ENCODE measurements at places on chromosomes 11 and 22. TPM values are rescaled to one million over a fixed set of nuclear protein-coding genes. Genes with fewer than 3 reads are reported as not detected.

GRCh38 chr11:37973941-37974340 lies 1375.9 kb upstream of the RAG2 start:
- no peak overlapping the region for H3K4me3 ChIP-seq
- H3K4me1 ChIP-seq = no peaks in the 10 kb centered on the region
- no peaks in the 10 kb centered on the region for H3K27me3 ChIP-seq
- H3K36me3 ChIP-seq = no peaks in the 10 kb centered on the region
- H3K27ac ChIP-seq = no peak overlapping the region

DNA sequence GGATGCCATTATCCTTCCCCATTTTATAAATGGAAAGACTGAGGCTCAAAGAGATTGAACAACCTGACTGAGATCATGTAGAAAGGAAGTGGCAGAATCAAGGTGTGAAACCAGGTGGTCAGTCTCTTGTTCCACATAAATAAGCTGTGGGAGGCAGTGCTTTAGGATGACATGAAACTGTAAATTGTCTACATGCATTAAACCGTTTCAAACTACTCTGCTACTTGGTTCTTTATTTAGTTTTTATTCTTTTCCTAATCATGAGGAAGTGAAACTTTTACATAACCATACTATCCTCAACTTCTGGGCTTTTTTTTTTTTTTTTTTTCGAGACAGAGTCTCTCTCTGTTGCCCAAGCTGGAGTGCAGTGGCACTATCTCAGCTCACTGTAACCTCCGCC lies 34.9 kb downstream of the CADM1 start:
- DNase-seq = no peak
- no peaks in the 10 kb centered on the region for H3K4me1 ChIP-seq

Gene SELENOO
- 26.7 TPM for total RNA-seq

GRCh38 chr11:6745465-6746015 lies 26.2 kb downstream of the OR2AG2 start:
- H3K36me3 ChIP-seq = no peaks in the 10 kb centered on the region
- no peaks in the 10 kb centered on the region for H3K4me1 ChIP-seq
- DNase-seq = no peak
- no peaks in the 10 kb centered on the region for H3K27me3 ChIP-seq
- no peak overlapping the region for H3K4me3 ChIP-seq

Gene FGF4
- not detected for total RNA-seq

Gene ABCC8
- 1.8 TPM for total RNA-seq

DNA sequence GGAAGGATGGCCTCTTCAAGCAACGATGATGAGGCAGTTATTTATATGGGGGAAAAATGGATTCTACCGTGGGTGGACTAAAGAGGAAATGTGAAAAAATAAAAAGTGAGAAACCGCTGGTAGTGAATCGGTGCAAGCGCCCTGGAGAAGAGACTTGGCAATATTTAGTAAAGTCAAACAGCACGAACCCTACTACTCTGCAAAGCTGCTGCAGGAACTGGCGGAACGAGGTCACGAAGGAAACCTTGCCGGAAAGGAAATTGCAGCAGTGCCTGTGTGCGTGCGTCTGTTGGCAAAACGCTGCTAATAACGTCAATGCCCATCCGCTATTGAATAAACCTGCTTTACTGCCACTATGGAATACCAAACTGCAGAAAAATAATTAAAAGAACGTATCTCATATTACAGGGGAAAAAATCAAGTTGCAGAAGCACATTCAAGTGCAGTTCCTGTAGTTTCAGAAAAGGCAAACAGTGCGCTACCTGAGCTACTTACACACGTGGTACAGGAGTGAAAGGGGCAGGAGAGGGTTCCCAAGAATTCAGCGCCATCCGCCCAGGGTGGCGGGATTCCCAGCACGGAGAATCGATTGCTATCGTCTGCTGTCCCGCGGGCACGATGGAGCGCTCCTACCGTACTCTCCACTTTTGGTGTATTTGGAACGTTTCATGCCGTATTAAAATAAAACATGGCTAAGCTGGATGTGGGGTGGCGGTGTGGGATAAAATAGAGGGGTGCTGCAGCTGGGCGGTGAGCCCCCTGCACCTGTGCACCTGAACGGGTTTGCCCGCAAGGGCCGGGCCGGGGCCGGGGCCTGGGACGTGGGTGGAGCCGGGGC lies 585 bp upstream of the NADSYN1 start:
- H3K27me3 ChIP-seq = no peaks in the 10 kb centered on the region
- peak; percentile 77 for DNase-seq
- H3K36me3 ChIP-seq = no peaks in the 10 kb centered on the region
- peak overlapping the region; percentile 77 for H3K27ac ChIP-seq

DNA sequence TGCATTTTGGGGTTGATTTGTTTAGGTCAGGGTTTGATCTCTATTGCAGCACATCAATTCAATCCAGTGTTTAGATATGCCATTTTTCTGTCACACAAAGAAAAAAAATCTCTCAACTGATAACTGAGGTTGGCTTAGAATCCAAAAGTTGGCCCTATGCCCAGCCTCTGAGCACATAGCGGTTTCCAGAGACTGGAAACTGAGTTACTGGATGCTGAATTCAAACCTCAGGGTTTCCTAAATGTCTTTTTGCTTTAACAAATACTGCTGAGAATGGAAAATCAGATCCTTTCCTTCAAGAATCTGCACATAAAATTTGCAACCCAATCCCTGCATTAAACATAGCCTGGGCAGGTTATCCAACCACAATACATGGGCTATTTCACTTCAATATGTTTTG lies 4.0 kb downstream of the P4HA3 start:
- H3K27me3 ChIP-seq = no peaks in the 10 kb centered on the region
- no peak for DNase-seq
- no peak overlapping the region for H3K4me3 ChIP-seq
- no peak overlapping the region for H3K27ac ChIP-seq
- H3K4me1 ChIP-seq = no peaks in the 10 kb centered on the region

Gene LGR4
- 29.9 TPM for total RNA-seq

- H3K4me1 ChIP-seq = no peaks in the 10 kb centered on the region
- no peak overlapping the region for H3K4me3 ChIP-seq
- H3K36me3 ChIP-seq = no peaks in the 10 kb centered on the region
Observed at GRCh38 chr11:13525257-13525656, 29.5 kb upstream of the PTH start.

Gene SYCE3
- total RNA-seq = not detected

DNA sequence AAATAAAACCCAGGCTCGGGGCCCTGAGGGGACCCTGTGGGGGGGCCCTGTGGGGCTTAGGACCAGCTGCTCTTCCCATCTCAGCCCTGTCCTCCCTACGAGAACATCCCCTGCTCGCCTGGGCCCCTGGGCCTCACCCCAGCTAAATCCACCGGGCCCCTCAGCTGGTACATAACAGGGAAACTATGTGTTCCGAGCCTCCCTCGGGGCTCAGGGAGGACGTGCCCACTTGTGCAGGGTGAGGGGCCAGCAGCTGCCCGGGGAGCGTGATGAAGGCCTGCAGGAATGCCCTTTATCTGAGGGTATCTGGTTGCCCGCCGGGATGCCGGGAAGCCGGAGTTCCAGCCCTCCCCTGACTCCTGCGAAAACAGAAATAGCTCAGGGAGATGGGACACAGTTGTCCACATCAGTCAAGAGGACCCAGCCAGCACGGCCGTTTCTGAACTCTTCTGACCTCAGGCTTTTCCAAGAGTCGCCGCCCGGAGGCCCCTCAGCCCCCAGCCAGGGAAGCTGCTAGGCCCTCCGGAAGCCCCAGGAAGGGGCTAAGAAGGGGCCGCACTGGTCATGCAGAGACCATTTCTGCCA lies 20.6 kb downstream of the MRPL23 start:
- no peak overlapping the region for H3K27ac ChIP-seq
- no peaks in the 10 kb centered on the region for H3K36me3 ChIP-seq
- H3K4me3 ChIP-seq = no peak overlapping the region
- DNase-seq = peak; percentile 10

Gene CEP126
- total RNA-seq = 10.9 TPM

- no peaks in the 10 kb centered on the region for H3K36me3 ChIP-seq
- H3K27me3 ChIP-seq = no peaks in the 10 kb centered on the region
- DNase-seq = no peak
- H3K4me3 ChIP-seq = no peak overlapping the region
- peak overlapping the region; percentile 51 for H3K27ac ChIP-seq
Observed at GRCh38 chr11:113247966-113248365, 66.4 kb upstream of the TTC12 start.

GRCh38 chr11:47514825-47515647 lies 37.9 kb downstream of the CELF1 start:
- no peak overlapping the region for H3K4me3 ChIP-seq
- no peaks in the 10 kb centered on the region for H3K27me3 ChIP-seq
- no peaks in the 10 kb centered on the region for H3K4me1 ChIP-seq

DNA sequence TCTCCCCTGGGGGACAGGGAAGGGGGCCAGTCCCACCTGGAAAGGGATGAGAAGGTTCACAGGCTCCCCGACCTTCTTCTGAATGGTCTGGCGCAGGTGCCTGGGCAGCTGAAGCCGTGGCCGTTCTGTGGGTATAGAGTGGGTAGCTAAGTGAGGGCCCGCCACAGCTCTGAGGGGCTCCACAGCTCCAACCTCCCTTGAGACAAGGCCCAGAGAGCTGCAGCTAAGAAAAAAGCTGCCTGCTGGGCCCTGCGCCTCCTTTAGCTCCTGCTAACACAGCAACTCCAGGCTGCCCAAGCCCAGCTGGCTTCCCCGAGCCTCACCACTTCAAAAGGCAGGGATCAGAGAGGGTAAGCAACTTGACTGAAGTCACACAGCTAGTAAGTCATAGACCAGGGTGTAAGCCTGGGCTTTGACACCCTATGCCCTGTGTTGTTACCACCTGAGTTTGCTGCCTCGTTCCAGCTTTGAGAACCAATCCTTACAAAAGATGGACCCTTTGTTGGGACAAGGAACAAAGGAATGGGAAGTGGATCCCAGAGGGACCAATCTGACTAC lies 18.5 kb downstream of the MYBPC3 start:
- peaks cover 4% of the 10 kb centered on the region for H3K4me1 ChIP-seq
- H3K36me3 ChIP-seq = peaks cover 7% of the 10 kb centered on the region
- H3K27ac ChIP-seq = no peak overlapping the region

- H3K4me3 ChIP-seq = peak within 1 kb of the TSS; percentile 34
- H3K27me3 ChIP-seq = peaks cover 77% of the 10 kb centered on the region
- no peak within 1 kb of the TSS for H3K27ac ChIP-seq
Observed at GRCh38 chr11:2443881-2444820, at the start of gene TRPM5. TSS of gene TRPM5 (minus strand) at chr11:2444514. CDS start at chr11:2423036, 21,478 bp downstream.

GRCh38 chr22:29773233-29773632 lies 6.1 kb downstream of the UQCR10 start:
- H3K4me3 ChIP-seq = no peak overlapping the region
- peaks cover 17% of the 10 kb centered on the region for H3K4me1 ChIP-seq
- H3K27me3 ChIP-seq = no peaks in the 10 kb centered on the region
- DNase-seq = no peak
- peaks cover 15% of the 10 kb centered on the region for H3K36me3 ChIP-seq
- H3K27ac ChIP-seq = peak overlapping the region; percentile 26

DNA sequence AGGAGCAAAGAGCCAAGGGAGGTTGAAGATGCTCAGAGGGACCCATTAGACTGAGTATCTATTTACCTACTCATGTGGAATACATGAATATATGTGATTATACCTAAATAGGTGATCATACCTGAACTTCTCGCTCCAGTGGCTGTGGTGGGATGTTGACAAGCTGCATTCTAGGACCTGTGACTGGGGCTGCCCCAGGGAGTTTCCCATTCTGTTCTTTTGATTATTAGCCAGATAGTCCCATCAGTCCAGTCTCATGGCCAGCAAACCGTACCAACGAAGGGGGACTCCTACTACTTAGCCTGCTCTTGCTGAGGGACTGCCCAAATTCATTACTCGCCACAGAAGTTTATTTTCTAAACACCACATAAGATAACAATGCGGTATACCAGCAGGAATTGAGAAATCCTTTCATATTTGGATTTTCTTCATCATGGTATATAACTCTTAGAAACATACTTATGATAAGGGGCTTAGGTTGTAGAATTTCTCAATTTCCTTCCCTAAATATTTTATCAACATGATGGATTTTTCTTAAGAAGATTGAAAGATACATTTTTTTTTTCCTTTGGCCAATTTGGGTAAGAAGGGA lies 273.9 kb downstream of the NTM start:
- no peaks in the 10 kb centered on the region for H3K36me3 ChIP-seq
- no peaks in the 10 kb centered on the region for H3K4me1 ChIP-seq
- no peak overlapping the region for H3K27ac ChIP-seq
- H3K4me3 ChIP-seq = no peak overlapping the region

GRCh38 chr11:123137431-123138224 lies 57.4 kb downstream of the CLMP start:
- H3K27ac ChIP-seq = peak overlapping the region; percentile 78
- peak; percentile 93 for DNase-seq
- no peaks in the 10 kb centered on the region for H3K27me3 ChIP-seq
- H3K4me1 ChIP-seq = peaks cover 46% of the 10 kb centered on the region

Gene TTLL12
- 17.9 TPM for total RNA-seq

GRCh38 chr11:88535916-88536547 lies 198.5 kb upstream of the CTSC start:
- no peaks in the 10 kb centered on the region for H3K27me3 ChIP-seq
- no peaks in the 10 kb centered on the region for H3K4me1 ChIP-seq
- no peak overlapping the region for H3K4me3 ChIP-seq
- no peak overlapping the region for H3K27ac ChIP-seq
- DNase-seq = no peak

DNA sequence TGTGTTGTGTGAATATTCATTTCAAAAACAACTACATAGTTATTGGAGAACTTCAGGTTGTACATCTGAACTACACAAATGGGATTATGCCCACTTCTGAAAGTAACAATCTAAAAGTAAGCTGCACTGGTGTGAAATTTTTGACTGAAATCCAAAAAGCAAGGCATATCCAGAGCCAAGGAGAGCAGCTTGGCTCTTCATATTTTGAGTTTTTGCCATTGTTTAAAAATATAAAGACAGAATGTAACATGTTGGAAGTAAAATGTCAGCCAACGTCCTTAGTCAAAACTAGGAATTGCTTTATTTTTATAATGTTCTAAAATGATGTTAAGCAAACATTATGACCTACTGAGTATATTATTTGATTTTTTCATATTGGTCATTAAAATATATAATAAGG lies 45.8 kb upstream of the NOX4 start:
- H3K27ac ChIP-seq = no peak overlapping the region
- DNase-seq = no peak
- peaks cover 6% of the 10 kb centered on the region for H3K4me1 ChIP-seq
- H3K27me3 ChIP-seq = no peaks in the 10 kb centered on the region
- H3K36me3 ChIP-seq = no peaks in the 10 kb centered on the region

DNA sequence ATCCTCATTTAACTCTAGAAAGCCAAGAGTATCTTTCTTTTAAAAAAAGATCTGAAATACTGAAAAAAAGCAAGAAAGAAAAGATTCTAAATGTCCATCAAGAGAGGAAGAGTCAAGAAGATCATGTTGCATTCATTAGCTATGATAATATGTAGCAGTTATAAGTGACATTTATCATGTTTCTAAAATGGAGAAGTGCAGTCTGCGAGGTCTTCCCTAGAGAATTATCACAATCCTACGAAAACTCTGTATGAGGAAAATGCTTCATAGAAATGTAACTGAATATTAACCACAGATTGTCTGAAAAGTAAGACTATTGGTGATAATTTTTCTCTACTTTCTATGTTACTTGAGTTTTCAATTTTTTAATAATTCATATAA lies 77.4 kb upstream of the USP47 start:
- H3K27me3 ChIP-seq = no peaks in the 10 kb centered on the region
- H3K4me3 ChIP-seq = no peak overlapping the region
- H3K4me1 ChIP-seq = no peaks in the 10 kb centered on the region

Gene NAALADL1
- 45.7 TPM for total RNA-seq

All from sigmoid colon (tissue), 7 donors.